ENCODE measurements at places on chromosomes 5 and 9.

- no peak for DNase-seq
Measured at GRCh38 chr5:172436078-172436878, 18.0 kb downstream of the SH3PXD2B start.

- no peak for DNase-seq
Measured at GRCh38 chr5:73944581-73944980, 318.6 kb downstream of the ARHGEF28 start.

GRCh38 chr9:129557192-129558036, 63.5 kb downstream of the C9orf50 start:
- no peak for DNase-seq

DNA sequence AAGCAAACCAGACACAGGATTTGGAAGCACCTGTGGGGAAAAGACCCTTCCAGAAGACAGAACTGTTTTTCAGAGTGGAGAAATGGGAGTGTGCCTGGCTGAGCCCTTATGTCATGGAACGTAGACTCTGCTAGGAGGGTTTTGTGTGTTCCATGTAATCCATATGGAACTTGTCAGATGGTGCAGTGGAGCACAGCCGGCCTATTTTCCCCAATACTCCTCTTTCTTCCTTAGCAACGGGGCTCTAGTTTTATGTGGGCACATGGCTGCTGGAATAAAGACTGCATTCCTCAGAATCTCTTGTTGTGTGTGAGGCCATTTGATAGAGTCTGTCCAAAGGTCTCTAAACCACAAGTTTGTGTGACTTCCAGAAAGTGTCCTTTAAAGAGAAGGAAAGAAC, 284.0 kb downstream of the DRD1 start:
- DNase-seq, result no peak

GRCh38 chr5:150001660-150002486, 1.3 kb downstream of the HMGXB3 start:
- DNase-seq, result peak; percentile 57

GRCh38 chr9:127087836-127088235, 34.6 kb downstream of the ANGPTL2 start:
- no peak for DNase-seq

DNA sequence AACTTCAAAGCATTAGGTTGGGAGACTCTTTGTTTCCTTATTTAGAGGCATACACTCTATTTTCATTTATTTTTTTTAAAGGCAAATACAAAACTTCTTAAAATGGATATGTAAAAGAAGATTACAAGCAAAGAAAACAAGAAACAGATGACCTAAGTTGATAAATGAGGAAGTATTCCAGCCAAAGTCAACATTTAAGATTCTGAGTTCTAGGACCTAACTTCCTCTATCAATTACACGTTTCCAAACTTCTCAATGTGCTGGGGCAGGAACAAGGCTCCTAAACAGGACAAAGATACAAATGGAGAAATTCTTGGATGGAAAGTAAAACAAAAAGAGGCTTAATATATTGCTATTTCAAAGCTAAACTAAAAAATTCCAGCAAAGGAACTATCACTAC, 89.5 kb downstream of the TLE1 start:
- no peak for DNase-seq

DNA sequence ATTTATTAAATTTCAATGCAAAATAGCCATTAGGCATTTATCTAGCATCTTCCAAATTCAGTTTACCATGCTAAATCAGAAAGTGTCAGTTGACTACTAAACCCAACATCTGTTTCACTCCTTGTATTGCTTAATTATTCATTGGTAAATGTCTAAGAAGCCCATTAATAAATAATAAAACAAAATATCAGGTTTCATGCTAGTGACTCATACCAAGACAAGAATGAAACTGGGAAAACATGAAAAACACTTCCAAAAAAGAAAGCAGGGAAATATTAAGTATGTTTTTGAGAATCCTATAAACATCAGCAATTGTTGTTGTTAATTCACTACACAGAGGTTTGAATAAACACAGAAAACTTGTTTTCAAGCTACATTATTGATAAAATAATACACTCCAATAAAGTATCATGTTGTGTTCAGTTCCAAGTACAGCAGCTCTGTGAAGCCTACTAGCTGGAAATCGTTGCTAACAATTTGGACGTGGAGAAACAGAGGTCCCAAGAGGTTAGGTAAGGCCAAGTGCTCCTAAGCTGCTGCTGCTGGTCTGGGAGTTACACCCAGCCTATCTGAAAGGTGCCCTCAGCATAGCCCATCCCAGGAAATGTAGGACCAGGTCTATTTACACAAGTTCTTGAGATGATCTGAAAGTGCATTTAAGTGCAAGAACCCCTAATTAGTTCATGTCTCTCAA, 78.8 kb downstream of the GNAQ start:
- peak; percentile 28 for DNase-seq

DNA sequence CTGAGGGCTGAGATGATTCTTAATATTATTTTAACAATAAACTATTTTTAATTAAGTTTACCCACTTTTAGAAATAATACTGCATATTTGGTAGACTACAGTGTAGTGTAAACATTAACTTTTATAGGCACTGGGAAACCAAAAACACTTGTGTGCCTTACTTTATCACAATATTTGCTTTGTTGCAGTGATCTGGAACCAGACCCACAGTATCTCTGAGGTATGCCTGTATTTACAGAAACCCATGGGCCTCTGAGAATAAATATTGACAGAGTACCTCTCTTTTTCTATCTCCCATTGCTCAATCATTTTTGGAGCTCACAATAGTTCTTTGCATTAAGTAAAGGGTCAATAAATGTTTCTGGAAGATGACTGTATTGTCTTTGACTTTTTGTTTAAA, 73.3 kb downstream of the SLCO4C1 start:
- DNase-seq, result no peak

DNA sequence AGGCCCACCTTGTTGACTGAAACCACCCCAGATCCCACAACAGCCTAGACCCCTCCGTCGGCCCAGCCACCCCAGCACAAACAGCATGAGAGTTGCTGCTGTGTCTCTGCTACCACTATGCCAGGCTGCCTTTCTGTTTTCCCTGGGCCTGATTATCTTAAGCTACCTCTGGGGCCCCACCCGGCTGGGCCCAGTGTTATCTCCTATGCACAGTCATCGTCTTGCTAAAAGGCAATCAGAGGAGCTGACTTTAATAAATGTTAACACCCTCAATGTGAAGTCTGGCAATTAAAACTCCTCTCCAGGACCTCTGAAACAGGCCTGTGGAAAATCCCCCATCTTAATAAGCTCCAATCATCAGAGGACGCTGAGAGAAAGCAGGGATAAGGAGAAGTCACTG, 144.9 kb downstream of the FAM114A2 start:
- no peak for DNase-seq

GRCh38 chr5:129460936-129461710, 1.0 kb downstream of the ADAMTS19 start:
- no peak for DNase-seq
